Activated CD8-positive, alpha-beta memory T cell treated with anti-CD3 and anti-CD28 coated beads for 24 hours (primary cell): ENCODE measurements at places on chromosomes 7 and 10.

DNA sequence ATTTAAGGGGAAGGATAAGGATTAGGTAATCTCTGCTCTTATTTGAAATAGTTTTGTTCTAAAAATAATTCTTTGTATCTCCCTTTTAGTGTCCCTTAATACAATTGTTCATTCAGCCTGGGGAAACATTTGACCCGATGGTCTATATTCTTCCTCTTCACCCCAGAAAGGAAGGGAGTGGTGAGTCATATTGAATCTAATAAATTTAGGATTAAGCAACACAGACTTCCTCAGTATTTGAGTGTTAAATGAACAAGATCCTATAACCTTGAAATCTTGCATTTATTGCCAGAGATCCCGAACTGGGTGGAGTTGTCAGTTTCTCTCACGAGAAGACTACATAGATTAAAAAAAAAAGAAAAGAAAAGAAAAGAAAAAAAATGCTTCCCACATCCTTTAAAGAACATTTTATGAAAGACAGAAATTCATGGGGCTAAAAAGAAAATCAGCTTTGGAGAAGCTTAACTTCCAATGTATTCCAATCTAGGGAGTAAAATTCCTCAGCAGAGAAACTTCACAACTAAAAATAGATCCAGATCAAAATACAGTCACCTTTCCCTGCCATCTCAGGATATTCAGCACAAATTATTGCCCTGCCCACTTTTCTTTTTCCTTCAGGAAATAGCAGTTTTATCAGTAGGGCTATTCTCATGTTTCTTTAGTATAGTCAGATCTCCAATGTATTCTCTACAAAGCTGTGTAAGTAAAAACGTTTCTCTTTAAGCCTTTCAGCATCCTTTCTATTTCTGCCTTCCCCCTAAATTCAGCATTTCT, 82.2 kb downstream of the SEMA3D start:
- no peak for DNase-seq

DNA sequence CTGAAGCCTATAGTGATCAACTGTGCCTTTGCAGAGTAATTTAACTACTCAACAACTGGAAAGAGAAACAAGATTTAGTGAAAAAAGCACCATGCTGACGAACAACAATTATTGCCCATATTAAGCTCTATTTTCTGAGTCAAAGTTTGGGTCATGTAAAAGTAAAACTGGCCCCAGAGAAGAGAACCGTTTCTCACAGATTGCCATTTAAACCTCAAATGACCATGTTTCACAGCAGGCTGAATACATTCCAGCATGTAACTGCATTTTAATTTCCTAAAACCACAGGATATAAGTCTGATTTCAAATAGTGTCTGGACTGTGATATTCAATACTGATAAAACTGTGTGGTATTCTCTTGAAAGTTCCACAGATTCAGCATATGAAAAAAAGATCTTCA, 140.7 kb downstream of the ATE1 start:
- no peak for DNase-seq

- no peak for DNase-seq
Measured at GRCh38 chr7:107071129-107071528, 26.6 kb downstream of the PRKAR2B start.

GRCh38 chr10:127492607-127493250, 56.4 kb upstream of the NPS start:
- DNase-seq = no peak

DNA sequence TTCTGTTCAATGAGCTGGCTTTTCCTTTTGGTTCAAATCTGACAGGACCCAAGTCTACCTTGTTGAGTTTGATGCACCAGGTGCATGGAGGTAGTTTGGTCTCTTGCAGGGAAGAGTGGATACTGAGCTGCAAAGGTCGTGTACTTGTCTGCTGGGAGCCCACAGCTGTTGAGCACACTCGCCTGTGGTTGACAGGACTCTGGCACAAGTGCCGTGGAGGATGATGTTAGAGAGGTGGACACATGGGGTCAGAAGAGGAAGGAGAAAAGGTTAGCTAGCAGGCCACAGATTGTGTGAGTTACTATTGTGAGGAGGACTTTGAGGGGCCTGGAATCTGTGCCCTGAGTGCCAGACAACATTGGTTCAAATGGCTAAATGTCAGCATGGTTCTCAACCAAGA, 197.3 kb downstream of the CREB5 start:
- DNase-seq = no peak

GRCh38 chr10:19158358-19158757, 109.8 kb downstream of the MALRD1 start:
- no peak for DNase-seq

DNA sequence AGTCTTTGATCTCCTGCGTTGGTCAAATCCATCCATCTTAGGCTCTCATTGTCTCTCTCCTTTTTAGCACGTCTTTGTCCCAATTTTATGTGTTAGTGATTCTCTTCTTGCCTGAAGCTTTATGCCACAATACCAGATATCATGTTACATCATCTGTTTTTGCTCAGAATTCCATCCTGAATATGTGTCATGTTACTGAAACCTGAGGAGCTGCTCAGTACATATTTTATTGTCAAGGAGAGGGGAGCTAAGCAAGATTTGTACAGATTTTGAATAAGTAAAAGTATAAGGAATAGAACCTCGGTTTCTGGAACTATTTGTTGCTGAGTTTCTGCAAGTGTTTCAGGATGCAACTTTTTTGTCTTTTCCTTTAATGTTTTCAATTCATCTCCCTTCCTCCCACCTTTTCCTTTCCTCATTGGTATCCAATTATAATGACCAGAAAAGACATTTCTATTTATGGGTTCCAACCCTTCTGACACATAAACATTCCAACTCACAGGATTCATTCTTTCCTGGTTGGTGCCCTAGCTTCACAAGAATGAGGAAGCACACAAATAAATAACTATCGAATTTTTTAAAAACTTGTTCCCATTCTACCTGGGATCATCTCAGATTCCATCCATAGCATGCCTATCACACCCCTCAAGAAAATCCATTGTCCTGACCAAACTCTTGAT, 291.8 kb downstream of the CRPPA start:
- no peak for DNase-seq

DNA sequence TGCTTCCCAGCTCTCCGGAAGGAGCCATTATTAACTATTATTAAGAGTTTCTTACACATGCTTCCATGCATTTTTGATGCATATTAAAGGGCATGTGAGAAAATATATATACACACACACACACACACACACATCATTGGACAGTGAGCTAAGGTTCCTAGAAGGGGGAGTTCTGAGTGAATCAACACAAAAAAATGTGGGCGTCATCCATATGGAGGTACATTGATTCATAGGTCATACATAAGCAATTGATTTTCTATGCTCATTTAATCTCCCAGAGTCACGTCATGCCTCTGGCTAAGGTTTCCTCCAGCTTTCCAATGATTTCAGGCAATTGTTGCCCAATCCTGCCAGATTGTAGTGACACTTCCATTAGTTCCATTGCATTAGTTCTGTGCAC, 269.4 kb downstream of the DNAJB9 start:
- no peak for DNase-seq

- no peak for DNase-seq
Measured at GRCh38 chr10:97991871-97992270, 38.5 kb downstream of the CRTAC1 start.

DNA sequence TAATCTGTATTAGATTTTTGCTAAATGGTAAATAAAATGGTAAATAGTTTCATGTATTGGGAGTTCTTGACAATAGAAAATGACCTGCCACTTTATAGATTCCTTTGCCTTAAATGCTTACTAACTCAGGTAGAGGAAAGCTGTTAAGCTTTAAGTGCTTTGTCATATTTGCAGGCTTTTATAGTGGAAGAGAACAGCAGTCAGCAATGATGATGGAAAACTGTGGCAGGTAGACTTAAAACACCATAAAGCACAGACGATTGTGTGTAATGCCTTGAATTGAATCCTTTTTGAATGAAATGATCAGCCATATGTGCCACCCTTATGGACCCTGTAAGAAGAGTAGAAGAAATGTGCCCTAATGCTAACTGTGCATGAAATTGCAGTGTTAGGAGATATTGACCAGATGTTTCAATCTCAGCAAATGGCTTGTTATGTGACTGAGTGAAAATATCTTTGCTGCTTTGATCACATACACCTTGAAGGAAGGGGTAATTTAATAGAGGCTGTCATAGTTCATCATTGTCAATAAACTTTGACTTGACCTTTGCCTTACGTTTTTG, 230.4 kb downstream of the ADK start:
- DNase-seq = no peak

- no peak for DNase-seq
Measured at GRCh38 chr10:60417024-60417423, 27.3 kb upstream of the ANK3 start.

DNA sequence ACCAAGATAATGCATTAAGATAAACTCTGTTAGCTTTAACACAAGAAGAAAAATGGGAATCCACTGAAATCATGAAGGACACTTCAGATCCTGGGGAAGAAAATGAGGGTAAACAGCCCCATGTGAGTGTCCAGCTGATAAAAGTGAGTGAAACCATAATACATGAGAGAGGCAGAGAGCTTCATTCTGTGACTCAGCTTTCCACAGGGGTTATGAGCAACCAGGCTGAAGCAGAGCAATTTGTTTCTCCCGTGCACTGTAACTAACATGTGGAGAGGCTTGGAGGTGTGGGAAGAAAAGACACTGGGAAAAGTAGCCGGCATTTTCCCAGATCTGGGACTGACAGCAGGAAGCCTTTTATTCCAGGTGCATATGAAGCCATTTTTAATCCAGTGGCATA, 971.7 kb downstream of the ANKRD7 start:
- DNase-seq = no peak

- DNase-seq = no peak
Measured at GRCh38 chr7:111104710-111105109, 13.8 kb downstream of the LRRN3 start.

- DNase-seq = no peak
Measured at GRCh38 chr7:29592866-29593265, 29.2 kb downstream of the PRR15 start.

GRCh38 chr10:50621968-50622705, 1.6 kb downstream of the SGMS1 start:
- DNase-seq = peak; percentile 78

DNA sequence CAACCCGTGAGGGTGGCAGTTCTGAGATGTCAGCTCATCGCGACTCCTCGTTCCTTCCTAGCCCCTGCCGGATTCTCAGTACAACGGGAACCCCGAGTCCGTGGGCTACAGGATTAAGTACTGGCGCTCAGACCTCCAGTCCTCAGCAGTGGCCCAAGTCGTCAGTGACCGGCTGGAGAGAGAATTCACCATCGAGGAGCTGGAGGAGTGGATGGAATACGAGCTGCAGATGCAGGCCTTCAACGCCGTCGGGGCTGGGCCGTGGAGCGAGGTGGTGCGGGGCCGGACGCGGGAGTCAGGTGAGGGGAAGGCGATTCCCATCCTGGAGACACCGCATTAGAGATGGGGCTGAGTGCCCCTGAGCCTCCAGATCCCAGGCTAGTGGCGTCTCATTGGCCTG, 568.1 kb upstream of the FOXK1 start:
- no peak for DNase-seq

GRCh38 chr7:2000153-2000687, 232.5 kb downstream of the MAD1L1 start:
- DNase-seq = no peak

DNA sequence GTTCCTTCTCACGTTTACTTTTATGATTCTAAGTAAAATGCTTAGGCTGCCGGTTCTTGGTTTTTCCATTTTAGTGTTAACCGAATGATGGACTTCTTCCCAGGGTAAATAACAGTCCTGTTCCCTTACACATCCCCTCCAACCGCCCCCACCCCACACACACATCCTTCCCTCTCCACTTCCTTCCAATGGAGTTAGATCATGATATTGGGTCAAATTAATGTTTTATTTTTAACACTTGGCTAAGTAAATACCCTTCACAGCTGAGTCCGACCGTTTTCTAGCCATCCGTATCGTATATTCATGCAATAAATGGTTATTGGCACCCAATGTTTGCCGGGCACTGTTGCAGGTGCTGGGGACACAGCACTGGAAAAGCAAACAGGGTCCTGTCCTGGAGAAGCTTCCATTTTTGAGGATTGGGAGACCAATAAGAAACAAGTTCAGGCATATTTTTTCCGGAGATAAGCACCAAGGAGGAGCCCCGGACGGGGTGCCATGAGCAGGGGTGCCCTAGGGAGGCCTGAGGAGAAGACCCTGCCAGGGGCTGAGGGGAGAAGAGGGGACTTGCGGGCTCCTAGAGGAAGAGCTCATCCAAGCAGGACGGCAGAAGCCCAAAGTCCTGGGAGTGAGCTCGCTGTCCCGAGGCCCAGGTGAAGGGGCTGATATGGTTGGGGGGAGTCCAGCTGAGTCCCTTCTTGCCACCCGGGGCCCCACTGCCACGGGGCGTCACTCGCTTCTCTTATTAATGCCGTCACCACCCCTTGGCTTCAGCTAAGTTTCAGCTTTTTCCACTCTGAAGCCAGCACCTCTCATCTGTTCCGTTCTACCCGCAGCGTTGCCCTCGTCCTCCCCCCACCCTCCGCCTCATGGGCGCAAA, 126.0 kb upstream of the RET start:
- DNase-seq = peak; percentile 24

GRCh38 chr10:86374664-86375063, 8.1 kb upstream of the GRID1 start:
- DNase-seq = peak; percentile 30

DNA sequence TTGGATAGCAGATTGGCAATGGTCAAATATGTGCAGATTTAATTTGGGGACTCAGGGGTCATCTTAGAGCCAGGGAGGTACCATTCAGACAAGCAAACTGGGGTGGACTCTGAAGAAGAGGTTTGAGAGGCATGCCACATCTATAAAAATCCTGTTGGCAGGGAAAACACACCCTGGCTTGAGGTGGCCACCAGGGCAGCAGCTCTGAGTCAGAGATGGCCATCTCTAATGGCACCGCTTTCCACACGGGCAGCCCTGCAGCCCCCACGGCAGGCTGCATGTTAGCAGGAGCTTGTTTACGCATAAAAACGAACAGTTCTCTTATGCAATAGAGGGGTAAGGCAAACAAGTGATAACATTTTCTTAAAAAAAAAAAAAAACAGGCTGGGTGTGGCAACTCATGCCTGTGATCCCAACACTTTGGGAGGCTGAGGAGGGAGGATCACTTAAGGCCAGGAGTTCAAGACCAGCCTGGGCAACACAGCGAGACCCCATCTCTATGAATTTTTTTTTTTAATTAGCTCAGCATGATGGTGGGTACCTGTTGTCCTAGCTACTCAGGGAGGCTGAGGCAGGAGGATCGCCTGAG, 14.9 kb downstream of the DLG5 start:
- DNase-seq = no peak

DNA sequence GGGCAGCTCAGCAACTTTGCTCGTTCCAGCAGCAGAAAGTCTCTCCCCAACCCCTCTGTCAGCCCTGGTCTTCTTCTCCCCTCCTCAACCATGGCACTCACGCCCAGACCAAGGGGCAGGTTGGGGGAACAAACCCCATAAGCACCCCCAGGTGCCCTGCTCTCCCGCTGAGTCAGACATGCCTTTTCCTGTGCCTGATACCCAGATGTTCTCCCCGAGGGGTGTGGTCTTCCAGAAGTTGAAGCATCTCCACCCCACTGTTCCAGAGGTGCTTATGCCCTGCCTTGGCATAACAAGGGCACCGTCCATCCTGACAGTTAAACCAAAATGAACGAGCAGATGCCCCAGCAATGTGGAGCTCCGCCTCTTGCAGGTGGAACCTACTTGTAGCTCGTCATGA, 67.1 kb downstream of the C10orf143 start:
- no peak for DNase-seq
